Stimulated activated CD8-positive, alpha-beta memory T cell treated with anti-CD3 and anti-CD28 coated beads, Interleukin-2, amount 100 ng/mL, for 48 hours (primary cell): ENCODE measurements at places on chromosomes 16 and 17.

DNA sequence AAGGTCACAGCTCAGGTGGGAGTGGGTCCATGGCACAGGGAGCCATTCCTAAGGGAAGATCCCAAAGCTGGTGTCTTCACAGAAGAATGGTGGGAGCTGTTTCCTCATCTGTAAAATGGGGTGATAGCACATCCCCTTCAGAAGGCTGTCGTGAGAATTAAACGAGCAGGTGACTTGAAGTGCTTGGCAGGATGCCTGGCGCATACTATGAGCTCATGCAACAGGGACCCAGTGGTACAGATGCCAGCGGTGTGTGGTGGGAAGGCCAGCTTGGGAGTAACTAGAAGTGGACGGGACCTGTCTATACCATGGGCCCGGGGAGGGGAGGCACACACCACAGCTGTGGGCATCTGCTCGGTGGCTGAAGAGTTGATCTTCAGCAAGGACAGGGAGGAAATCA is 189.3 kb upstream of the TNRC6C start:
- no peak for DNase-seq

- no peak for DNase-seq
These were observed 229.9 kb upstream of the CIBAR2 start for GRCh38 chr16:85341972-85342695.

- no peak for DNase-seq
These were observed 25.9 kb upstream of the APOH start for GRCh38 chr17:66255112-66255511.

- DNase-seq, result no peak
These were observed 83.5 kb downstream of the GP2 start for GRCh38 chr16:20243731-20244281.

GRCh38 chr17:49646391-49647255 is 31.3 kb downstream of the SPOP start:
- peak; percentile 20 for DNase-seq
